Psoas muscle (tissue), 8 donors: ENCODE measurements at places on chromosomes 2 and 18. TPM values are rescaled to one million over a fixed set of nuclear protein-coding genes. Genes with fewer than 3 reads are reported as not detected.

DNA sequence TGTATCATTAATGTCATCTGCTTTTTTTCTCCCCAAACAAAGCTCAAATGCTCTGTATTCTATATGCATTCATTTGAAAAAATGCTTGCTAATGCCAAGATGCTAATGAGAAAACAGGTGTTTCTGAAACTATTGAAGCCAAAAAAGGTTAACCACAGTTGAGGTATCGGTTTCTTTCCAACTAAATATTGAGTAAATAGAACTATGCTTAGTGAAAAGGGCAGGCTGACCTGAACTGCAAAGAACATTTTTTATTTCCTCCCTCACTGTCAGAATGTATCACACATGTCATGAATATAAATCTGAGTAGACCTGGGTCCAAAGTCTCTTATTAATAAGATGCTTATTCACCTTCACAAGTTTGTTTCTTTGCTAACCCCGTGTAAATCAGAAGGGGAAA lies 866.6 kb downstream of the CPS1 start:
- no peak for DNase-seq

DNA sequence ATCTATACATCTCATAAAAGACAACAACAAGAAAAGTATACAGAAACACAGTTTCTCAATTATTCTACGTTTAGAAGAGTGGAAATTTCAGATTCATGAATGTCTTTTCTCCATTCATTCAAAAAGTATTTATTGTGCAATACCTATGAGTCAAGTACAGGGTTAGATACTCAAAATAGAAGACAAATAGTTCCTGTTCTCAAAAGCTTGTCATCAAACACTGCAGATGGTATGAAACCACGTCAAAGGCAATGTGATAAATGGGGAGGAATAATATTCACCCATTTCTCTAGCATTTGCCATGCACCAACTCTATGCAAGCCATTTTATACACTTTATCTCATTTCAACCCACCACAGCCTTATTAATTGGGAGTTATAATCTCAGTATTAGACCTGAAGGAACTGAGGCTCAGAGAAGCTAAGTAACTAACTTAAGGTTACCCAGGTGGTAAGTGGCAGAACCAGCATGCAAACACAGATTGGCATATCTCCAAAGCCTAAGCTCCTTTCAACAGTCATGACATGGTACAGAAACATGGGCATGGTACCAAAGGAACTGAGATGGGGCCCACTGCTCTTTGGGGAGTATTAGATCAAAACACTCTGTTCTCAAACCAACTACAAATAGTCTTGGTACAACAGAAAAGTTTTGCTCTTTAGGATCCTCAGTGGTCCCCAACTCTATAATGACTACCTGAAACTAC lies 67.2 kb upstream of the NPAS2 start:
- no peak for DNase-seq

GRCh38 chr2:40283111-40283909 lies 168.6 kb downstream of the SLC8A1 start:
- no peak for DNase-seq

DNA sequence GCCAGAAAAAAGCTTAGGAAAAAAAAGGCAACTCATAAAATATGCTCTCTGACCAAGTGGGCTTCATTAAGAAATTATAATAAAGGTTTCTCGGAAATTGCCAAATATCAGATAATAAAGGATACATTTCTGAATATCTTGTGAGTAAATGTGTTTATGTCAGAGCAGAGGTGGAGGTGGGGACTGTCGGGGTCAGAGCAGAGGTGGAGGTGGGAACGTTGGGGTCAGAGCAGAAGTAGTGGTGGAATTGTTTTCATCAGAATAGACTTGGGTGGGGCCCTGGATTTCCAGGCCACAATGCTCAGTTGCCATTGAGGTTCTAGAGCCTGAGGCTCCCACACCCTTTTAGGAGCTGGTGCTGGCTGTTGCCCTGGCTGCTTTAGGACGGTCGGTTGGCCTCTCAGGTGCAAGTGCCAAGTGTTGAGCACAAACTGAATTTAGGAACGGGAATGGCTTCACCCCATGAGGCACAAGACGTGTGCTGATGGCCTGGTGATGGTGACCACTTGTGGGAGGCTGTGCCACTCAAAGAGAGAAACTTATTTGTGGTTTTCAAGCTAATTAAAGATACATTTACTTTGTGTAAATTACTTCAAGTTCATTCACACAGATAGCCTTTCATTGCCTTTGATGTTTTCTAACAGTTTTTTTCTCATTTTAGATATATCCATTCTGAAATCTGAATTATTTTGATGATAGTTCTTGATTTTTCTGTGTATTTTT lies 131.5 kb downstream of the ATP9B start:
- no peak for DNase-seq

- no peak for DNase-seq
Observed at GRCh38 chr18:70372450-70373041, 83.7 kb downstream of the SOCS6 start.

DNA sequence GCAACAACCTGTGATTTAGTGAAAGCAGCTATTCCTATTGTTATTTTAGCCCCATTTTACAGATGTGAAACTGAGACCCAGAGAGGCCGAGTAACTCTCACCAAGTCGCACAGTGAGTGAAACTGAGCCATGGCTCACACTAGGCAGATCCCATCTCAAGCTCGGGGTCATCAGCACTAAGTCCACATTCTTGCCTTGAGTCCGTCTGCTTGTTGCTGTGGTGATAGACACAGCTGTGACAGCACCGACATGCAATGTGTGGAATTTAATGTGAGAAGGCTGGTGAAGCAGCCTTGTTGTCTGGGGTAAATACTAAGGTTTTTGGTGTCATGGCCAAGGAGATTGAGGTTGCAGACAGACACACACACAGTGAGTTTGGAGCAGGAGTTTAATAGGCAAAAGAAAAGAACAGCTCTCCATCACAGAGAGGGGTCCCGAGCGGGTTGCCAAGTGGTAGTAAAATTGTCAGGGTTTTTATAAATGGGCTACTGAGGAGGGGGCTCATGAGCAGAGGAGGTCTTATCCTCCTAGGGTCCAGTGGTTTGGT lies 40.2 kb upstream of the GMCL1 start:
- DNase-seq = no peak

DNA sequence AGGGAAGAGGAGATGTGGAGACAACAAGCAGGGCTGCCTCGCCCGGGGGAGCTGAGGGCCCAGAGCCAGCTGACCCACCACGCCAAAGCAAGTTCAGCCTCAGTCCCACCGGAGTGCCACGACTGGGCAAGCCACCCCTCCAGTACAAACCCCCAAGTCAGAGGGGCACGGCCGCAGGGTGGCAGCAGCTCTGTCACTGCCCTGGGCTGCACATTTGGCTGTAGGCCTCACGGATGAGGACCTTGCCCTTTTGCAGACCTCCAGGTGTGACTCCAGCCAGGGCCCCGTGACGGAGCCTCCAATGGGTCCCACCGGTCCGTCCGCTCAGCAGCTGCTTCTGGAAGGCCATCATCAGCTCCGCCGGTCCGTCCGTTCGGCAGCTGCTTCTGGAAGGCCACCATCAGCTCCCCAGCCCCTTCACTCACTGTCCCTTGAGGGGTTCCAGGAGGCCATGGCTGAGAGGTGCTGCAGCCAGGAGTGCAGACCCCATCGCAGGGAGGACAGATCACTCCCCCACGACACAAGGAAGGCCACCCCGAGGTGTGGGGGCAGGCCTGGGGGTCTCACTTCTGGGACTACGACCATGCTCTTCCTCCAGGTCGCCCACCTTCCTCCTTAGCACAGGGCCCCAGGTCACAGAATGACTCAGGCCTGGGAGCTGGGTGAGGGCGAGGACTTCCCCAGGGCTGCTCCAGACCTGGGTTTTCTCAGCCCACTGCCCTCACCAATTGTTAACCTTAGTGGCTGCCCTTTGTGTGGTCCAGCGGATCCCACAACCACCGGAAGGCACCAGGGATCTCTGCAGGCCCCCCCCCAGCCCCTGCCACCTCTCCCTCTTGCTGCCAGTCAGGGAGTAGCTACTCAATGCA lies 24.6 kb upstream of the STK25 start:
- DNase-seq = no peak

- DNase-seq = no peak
Observed at GRCh38 chr2:224987733-224988132, 54.5 kb downstream of the DOCK10 start.

DNA sequence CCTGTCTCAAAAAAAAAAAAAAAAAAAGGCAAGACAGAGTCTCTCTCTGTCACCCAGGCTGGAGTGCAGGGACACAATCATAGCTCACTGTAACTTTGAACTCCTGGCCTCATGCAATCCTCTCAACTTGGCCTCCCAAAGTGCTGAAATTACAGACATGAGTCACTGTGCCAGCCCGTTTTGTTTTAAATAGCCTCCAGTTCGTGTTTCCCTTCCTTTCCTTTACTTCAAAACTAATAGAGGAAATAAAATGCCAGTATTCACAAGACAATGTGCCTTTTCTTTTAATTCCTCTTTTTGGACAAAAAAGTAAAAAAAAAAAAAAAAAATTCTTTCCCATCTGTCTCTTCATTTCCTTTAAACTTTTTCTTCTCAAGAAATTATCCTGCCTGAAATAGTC lies 54.5 kb upstream of the ACMSD start:
- DNase-seq = no peak

- DNase-seq = no peak
Observed at GRCh38 chr18:35506024-35506712, 8.4 kb upstream of the INO80C start.

- DNase-seq = no peak
Observed at GRCh38 chr2:62200291-62200841, 4.5 kb downstream of the B3GNT2 start.

GRCh38 chr2:98713332-98714015 lies 17.5 kb downstream of the MGAT4A start:
- no peak for DNase-seq

- no peak for DNase-seq
Observed at GRCh38 chr18:32717126-32717525, 55.7 kb downstream of the KLHL14 start.

DNA sequence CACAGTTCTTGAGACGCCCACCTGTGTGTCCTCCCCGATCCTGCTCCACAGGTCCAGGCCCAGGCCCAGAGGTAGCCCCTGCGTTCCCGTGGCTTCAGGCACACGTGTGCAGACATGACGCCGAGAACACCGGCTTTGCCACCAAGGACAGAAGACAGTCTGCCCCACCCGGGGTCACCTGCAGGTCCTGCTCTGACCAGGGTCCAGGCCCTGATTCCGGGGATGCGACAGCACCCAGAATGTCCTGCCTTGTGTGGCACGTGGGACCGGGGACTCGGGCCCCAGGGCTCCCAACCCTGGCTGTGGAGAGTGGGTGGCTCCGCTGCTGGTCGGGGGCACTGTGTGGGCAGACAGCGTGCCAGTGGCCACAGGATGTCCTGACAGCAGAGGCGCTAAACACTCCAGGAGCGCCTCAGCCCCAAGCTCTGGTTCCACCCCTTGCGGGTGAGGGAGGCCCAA lies 36.9 kb downstream of the ADI1 start:
- no peak for DNase-seq

DNA sequence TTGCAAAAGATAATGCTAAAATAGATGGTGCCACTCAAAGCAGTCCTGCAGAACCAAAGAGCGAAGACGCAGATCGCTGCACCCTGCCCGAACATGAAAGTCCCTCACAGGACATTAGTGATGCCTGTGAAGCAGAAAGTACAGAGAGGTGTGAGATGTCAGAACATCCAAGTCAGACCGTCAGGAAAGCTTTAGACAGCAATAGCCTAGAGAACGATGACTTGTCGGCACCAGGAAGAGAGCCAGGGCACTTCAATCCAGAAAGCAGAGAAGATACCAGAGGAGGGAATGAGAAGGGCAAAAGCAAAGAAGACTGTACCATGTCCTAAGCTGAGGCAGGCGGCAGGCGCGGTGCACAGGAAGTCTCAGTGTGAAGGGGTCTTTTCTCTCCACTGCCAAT lies 34.8 kb upstream of the RBM44 start:
- no peak for DNase-seq

DNA sequence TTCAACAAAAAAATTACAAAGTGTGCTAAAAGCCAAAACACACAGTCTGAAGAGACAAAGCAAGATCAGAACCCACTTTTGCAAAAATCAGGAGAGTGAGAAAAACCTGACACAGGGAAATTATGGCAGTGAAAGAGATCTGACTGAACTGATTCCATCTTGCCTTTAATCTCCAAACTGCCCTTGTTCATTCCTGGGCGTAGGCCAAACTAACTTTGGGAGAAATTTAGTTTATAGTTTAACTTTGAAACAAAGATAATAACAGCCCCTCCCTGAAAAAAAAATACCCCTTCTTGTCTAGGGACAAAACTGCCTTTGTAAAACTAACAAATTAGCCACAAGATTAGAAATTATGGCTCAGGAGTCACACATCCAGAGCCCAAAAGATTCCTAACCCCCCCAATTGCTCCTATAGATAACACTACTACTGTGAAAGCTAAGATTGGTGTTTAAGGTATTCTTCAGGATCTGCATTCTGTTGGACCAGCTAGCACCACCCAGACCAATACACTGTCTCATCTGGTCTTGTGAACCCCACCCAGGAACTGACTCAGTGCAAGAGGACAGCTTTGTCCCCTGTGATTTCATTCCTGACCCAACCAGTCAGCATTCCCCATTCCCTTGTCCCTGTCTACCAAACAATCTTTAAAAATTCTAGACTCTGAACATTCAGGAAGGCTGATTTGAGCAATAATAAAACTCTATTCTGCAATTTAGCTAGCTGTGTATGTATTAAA lies 226.1 kb upstream of the SH3BP4 start:
- no peak for DNase-seq

Gene ROCK1
- polyA plus RNA-seq = 4.9 TPM

Gene NTSR2
- 0.97 TPM for polyA plus RNA-seq

Gene VIT
- 4.5 TPM for polyA plus RNA-seq

Gene SGPP2
- polyA plus RNA-seq = 0.06 TPM

Gene TANC1
- 2.2 TPM for polyA plus RNA-seq

Gene FBLN7
- 0.18 TPM for polyA plus RNA-seq

Gene SIGLEC15
- polyA plus RNA-seq = not detected

Gene LIMS2
- polyA plus RNA-seq = 12.1 TPM

Gene SNTG2
- polyA plus RNA-seq = 0.29 TPM

Gene KCTD18
- 24.0 TPM for polyA plus RNA-seq
